ENCODE measurements at places on chromosomes 7 and 10.

DNA sequence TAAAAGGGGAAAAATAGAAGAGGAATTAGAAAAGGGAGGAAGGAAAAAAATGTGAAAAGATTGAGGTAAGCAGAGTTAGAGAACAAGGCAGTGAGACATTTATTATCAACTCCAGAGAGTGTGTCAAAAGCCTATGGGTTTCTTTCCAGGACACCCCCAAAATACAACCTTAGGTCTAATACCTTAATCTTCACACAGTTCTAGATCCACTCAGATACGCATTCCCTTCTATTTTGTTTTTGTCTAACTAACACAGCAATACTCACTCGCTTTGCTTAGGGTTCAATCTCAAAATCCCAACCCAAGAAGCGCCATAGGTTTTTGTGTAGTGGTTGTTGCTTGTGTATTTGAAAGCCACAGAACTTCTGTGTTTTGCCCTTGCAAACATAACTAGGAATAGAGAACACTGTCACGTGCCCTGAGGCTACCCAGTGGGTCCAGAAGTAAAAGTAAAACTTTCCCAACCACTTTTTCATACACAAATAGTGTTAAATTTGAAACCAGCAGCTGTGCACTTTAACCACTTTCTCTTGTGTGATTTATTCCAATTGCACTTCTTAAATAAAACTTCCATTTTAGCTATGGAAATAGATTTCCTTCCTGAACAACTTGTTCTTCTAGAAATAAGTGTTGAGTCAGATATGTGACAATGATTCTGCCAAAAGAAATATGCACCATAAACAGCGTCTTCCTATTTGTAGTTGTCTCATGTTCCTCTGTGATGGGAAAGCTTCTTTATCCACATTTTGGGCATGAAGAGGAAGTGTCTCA, 414.7 kb upstream of the GHITM start:
- no peak for DNase-seq

DNA sequence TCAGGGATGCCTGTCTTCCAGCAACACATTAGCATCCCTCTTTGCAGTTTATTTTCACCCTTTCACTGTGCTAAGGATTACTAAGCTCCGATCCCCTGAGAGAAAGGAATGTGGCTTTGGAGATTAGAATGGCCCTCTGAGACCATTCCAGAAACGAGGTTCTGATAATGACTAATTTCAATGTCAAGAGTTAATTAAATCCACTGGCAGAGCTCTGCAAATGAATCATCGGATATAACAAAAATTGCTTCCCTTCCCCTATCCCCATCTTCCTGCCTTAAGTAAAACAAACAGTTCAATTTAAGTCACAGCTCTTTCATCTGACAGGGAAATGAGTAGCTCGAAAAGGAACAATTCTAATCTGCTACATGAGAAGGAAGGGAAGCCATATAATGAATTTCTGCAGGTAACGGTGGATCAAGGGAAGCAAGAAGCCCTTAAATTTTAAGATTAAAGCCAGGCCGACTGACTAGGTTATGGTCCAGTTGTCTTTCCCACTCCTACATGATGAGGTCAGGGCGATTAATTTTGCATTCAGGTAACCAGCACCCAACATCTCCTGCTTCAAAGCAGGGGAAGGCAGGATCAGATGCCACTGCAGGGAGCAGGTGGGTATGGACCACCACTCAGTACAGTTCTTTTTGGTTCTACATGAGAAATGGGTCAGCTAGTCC, 50.5 kb downstream of the MALSU1 start:
- DNase-seq = no peak

GRCh38 chr7:133975130-133975529, 152.0 kb upstream of the LRGUK start:
- peak; percentile 23 for DNase-seq

DNA sequence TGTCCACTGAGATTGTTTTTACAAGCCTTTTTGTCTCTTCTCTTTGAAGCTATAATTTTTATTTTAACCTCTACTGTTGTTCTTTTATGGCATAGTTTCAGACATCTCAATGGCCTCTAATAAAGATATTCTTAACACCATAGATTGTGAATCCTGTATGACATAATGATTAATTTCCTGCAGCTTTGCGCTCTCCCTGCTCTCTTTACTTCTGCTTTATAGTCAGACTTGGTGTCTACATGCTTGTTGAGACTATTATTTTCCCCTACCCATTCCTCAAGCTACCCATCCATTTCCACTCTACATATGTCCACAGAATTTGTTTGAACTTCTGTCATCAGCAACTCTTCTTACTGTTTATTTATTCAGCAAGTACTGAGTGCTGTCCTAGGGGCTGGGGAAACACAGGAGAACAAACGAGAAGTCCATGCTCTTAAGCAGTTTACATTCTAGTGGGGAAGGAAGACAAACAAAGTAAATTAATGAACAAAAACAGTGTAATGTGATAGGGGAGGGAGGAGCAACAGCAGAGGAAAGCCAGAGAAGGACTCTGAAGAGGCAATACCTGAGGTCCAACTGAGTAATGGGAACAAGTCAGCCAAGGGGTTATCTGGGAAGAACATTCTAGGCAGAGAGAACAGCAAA, 110.1 kb downstream of the CDK14 start:
- DNase-seq = no peak

DNA sequence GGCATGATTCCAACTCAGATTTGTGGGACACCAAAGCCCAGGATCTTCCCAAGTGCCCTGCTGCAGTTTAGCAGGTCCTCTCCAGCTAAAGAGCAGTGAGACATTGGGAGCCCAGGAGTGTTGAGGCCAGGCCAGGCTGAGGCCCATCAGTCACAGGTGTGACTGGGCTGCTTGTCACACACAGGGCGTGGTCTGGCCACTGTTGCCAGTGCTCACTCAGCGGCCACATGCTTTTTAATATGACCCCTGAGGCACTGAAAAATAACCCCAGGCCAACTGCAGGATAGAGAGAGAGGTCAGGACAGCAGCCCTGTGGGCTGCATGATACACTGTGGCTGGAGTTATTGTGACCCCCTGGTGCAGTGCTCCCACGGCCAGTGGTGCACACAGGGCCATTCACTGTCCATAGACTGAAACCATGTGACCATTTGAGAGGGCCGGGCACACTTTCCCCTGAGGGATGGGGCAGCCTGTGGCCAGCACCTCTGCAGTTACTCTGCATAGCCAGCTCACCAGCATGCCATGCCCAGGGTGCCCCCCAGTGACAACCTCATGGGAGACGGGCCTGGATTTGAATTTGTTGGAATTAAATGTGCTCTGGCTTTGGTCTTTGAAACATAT, 4.2 kb downstream of the GDF2 start:
- no peak for DNase-seq

- DNase-seq = no peak
These were observed 58.0 kb downstream of the LSMEM1 start for GRCh38 chr7:112538726-112539255.

Measured in AG04449 (cell line).